ENCODE measurements at places on chromosomes 2 and 18.

- no peak for DNase-seq
Observed at GRCh38 chr18:58853561-58853960, 11.1 kb upstream of the ZNF532 start.

GRCh38 chr2:202765436-202765835 lies 106.1 kb downstream of the ICA1L start:
- DNase-seq = no peak

DNA sequence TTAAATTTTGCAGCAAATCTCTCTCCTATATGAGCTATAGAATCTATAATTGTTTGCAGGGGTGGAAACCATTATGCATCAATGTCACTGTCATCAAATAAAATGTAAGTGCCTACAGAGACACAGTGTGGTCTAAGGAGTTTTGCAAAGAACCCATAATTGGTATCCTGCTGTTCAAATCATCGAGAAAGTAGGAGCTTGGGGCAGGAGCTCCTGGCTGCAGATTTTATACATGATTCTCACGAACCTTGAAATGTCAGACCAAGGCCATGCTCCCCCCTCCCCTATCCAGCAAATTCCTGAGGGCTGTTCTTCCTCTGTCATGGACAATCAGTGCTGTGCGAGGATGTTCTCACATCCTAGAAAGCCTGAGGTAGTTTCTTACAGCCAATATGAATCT lies 119.5 kb upstream of the CYRIA start:
- DNase-seq = no peak

DNA sequence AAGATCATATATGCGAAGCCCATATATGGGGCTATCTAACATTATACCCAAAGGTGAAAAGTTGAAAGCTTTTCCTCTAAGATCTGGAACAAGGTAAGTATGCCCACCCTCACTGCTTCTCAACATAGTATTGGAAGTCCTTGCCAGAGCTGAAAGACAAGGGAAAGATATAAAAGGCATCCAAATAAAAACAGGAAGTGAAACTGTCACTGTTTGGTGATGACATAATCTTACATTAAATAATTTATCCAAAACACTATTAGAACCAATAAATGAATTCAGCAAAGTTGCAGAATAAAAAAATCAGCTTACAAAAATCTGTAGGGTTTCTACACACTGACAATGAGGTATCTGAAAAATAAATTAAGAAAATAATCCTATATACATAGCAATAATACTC lies 205.8 kb downstream of the INSIG2 start:
- no peak for DNase-seq

DNA sequence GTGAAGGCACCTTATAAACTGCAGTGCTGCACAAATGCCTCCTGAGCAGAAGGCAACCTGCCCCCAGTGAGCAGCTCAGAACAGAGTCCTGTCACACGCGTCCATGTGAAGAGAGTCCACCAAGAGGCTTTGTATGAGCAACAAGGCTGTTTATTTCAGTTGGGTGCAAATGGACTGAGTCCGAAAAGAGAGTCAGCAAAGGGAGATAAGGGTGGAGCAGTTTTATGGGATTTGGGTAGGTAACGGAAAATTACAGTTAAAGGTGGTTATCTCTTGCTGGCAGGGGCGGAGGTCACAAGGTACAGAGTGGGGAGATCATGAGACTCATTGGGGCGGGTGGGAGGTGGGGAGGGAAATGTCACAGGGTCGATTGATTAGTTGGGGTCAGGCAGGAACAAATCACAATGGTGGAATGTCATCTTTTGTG lies 53.4 kb upstream of the RALBP1 start:
- DNase-seq = no peak
